ENCODE measurements at places on chromosomes 7 and 10.

DNA sequence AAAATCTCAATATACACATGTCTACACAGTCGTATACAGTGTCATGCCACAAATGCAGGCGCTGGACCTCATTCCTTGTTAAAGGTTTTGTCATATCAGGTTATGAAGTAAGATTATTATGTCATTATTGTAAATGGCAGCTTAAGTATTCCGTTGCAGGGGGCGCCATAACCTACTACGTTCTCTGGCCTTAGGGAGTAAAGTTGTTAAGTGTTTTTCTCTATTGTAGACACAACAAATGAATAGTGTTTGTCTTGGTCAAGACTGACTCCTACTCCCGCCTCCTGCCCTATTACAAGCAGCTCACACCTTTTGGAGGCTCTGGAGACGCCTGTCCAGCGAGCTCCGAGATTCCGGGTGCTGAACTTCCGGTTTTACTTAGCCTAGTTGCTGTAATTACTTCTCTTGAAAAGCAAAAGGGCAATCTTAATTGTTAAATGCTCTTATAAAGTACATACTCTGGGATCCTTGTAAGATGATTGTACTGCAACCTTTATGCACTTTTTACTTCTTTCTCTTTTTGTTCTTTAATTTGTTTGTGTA lies 994 bp downstream of the GATAD1 start:
- DNase-seq, result no peak

- DNase-seq, result no peak
Measured at GRCh38 chr10:129441372-129442009, 25.6 kb upstream of the MGMT start.

GRCh38 chr10:97711640-97712572 lies 1.6 kb upstream of the MARVELD1 start:
- no peak for DNase-seq

DNA sequence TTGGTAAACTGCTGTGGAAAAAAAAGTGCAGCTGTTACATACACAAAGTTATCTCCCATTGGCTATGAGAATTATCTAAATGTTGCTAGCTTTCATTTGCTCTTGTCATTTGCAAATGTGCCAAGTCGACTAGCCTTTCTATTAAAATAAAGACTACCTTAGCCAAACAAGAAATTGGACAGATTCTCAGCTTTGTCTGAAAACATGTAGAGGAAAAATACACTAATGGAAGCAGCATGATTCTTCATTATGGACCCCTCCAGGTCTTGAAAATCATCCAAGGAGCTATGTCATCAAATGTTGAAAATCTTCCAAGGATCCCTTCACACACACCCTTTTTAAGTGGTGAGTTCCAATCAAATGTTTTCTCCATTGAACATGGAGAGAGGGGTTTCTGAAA lies 237.7 kb downstream of the ETV1 start:
- DNase-seq, result no peak

DNA sequence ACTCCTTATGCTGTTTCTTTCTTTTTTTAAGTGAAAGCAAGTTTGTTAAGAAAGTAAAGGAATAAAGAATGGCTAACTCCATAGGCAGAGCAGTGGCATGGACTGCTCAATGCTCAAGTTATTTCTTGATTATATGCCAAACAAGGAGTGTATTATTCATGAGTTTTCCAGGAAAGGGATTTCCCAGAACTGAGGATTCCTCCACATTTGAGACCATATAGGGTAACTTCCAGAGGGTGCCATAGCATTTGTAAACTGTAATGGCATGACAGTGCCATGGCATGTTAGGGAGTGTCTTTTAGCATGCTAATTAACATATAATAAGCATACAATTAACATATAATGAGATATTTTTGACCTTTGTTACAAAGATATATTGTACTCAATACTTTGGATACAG lies 1034.5 kb upstream of the PHF14 start:
- no peak for DNase-seq

DNA sequence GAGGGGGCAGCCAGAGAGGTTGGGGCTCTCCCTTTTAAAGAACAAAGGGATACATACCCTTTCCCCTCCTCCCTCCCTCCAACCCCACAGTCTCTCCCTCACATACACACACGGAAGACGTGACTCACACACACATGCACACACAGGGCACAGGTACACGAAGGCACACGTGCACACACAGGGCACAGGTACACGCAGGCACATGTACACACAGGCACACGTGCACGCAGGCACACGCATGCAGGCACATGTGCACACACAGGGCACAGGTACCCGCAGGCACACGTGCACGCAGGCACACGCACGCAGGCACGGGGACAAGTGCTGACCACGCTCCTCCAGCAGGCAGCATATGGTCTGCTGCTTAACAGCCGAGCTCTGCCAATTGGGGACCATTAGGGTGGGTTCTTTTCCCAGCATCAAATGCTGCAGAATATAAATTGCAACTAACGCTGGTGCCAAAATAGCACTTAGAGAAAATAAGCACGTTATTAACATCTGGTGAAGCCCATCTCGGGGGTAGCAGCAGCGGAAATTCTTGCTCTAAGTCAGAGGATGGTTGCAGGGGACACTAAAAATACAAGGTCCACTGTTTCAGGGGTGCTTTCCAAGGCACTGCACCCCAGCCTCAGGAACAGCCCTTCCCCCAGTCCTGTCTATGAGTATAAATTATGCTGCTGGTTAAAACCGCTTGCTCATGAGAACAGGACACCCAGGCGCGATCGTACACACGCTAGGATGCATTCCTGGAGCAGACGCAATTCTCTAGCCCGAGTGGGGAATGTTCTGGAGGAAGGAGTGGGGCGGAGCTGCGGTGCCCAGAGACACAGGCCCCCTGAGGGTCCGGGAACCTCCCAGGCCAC lies 55.2 kb upstream of the TNRC18 start:
- DNase-seq, result no peak

DNA sequence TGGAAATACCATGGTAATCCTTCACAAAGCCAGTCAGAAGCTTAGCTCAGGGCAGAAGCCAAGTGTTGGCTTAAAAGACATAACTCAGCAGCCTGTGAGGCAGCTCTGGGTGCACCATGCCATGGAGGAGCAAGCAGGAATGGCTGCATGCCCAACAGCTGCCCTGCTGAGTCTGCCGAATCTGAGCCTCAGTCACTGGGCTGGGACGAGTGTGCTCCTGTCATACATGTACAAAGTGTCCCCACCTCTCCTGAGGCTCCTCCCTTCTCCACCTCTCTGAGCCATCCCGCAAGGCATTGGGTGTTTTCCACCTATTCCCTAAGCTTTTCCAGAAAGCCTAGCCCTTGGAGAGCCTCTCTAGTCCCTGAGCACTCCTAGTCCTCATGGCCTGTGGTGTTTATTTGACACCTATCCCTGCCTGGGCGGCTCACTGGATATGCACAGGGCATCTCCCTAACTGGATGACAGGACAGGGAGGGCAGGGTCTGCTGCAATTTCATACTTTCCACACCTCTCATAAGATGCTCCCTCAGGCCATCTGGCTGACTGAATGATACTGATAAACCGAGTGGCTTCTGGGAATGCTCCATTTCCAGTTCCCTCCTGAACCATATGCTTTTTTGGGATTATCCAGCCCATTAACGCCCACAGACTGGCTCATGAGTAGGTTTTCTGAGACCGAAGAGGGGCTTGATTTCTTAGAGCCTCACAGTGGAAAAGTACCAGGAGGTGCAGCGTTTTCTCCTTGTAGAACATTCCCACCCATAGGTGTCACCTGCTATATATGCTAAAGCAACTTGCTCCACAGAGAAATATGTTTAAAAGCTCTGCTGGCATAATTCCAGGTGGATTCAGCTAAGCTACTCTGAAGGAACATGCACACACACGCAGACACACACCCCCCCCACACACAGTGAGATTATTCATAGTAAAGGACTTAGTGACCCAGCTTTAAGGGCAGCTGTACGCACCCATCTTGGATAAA lies 199.3 kb downstream of the SNX10 start:
- DNase-seq, result no peak

- no peak for DNase-seq
Measured at GRCh38 chr7:41771717-41772116, 68.8 kb upstream of the INHBA start.

DNA sequence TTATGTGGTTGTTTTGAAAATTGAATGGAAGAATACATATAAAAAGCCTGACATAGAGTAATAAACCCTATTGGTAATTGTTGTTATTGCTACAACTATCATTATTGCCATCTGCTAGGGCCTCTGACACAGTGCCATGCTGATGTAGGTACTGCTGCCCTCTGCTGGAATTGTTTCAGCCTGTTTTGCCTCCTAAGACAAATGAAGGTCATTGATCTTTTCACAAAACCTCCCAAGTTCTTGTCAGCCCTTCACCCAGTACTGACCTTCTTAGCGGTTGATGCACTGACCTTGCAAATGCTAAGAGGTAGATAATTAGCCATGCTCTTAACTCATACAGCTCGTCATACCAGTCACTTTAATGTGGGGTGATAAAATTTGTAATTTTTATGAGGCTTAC lies 975.2 kb downstream of the SORCS1 start:
- DNase-seq, result no peak
